Stimulated activated CD8-positive, alpha-beta memory T cell treated with anti-CD3 and anti-CD28 coated beads, Interleukin-2, amount 100 ng/mL, for 1 hour (primary cell): ENCODE measurements at places on chromosomes 3 and 15.

DNA sequence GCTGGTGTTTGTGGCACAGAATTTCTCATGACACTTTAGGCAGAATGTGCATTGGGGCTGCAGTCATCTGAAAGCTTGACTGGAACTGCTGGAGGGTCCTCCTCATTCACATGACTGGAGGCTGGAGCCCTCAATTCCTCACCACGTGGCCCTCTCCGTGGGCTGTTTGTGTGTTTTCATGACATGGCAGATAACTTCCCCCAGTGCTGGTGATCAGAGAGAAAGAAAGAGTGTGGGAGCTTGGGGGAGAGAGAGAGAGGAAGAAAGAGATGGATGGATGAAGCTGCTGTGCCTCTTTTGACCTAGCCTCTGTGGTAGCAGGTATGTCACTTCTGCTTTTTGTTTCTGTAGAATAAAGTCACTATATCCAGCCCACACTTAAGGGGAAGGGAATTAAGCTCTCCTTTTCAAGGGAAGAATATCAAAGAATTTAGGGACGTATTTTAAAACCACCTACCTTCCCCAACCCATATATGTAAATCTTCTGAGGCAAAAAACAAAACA, 169.6 kb upstream of the IL12A start:
- no peak for DNase-seq

GRCh38 chr15:78216276-78217104, 17.9 kb downstream of the ACSBG1 start:
- no peak for DNase-seq

GRCh38 chr3:138412821-138413551, 21.4 kb upstream of the ESYT3 start:
- no peak for DNase-seq

DNA sequence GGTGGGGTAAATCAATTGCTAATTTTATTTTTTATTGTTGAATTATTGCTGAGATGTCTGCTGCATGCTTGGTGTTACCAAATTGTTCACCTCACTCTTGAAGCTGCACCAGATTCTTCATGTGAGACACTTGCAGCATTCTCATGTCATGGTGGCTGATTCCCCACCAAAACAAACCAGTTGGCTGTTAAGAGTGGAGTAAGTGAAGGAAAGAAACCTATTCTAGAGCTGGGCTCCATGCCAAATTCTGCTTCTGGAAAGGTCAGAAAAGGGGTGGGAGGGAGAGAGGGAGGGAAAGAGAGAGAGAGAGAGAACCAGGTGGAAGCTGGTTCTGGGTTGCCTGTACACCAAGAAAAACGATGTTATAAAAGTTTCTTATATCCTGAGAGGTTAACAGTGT, 317.5 kb upstream of the THRB start:
- DNase-seq = no peak

DNA sequence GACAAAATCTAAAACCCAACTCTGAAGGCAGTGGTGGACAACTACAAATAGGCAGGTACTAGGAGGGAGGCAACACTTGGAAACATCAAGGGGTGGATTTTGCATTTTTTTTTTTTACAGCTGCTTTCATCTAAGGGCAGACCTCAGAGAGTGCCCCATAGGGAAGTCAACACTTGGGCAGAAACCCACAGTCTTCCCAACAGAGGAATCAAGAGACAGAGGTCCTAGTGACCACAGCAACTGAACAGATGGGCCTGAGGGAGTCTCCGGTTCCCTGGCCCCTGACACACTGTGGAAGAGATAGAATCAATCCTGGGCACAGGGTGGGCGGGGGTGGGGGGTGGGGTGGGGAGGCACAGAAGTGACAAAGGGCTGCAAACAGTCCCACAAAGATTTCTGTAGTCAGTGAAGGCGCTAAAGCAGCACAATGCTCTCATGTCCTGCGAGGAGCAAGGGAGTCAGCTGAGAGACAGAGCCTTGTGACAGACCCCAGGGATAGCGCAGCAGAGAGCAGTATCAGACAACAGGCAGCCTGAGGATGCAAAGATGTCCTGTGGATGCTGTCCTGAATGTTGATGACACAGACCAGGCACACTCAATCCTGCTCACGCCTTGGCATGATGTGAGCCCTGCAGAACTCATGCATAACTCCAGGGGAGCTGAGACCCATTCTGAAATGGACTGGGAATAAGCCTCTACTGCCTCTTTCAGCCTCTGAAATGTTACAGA, 6.9 kb upstream of the RFTN1 start:
- no peak for DNase-seq

DNA sequence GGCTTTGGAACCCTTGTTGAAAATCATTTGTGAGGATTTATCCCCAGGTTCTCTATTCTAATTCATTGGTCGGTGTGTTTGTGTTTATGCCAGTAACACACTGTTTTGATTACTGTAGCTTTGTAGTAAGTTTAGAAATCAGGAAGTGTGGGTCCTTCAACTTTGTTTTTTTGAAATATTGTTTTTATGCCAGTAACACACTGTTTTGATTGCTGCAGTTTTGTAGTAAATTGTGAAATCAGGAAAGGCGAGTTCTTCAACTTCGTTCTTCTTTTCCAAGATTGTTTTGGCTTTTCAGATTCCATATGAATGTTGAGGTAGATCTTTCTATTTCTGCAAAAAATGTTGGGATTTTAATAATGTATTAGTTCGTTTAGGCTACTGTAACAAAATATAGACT, 314.6 kb downstream of the RPLP1 start:
- no peak for DNase-seq

DNA sequence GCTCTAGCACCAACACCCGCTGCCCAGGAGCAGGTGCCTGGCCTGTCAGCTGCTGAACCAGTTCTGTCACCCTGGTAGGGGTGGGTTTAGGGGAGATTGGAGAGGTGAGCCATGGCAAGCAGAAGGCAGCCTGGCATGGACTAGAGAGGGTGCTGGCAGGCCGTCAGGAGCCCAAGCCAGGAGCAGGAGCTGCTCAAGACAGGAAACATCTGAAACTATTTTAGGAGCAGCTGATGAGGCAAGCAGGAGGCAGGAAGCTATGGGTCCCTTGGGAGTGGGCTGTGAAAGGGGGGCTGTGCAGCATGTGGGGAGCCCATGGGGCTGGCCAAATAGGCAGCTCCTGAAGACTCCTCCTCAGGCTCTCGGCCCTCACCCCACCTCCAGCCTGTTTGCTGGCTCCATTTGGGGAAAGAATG, 2.3 kb downstream of the INKA1 start:
- no peak for DNase-seq

DNA sequence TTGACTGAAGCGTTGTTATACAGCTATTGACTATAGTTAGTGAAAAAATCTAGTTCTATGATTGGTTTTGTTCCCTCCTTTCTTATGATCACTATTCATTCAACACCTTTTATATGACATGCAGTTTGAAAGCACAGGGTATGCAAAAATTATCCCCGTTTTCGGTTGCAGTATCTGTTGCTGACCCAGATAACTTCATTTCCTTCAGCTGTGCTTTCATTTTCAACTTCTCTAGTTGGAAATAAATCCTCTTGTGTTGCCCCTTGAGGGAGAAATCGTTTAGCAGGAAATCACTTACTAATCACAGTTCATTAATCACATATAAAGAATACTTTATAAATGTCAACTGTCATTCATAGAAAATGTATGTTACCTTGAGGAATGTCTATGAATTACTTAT, 55.1 kb downstream of the MBNL1 start:
- DNase-seq = no peak

DNA sequence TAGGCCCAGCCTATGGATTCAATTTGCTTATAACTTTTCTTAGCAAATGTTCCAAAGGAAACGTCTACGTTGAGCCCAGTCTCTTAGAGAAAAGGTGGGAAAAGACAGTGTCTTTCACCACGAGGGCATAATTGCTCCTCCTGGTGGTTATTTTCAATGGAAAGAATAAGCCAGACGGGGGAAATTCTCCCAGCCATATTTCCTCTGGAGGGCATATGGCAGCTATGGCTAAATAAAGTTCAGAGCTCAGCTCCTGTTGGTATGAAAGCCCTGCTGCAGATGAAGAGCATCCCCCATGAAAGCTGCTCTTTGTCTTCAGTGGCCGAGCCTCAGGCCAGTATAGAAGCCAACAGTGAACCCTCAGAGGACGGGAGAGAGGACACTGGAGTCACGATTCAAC, 297.9 kb downstream of the RYR3 start:
- DNase-seq = no peak

GRCh38 chr15:91627473-91628278, 225.8 kb upstream of the SLCO3A1 start:
- DNase-seq = no peak

DNA sequence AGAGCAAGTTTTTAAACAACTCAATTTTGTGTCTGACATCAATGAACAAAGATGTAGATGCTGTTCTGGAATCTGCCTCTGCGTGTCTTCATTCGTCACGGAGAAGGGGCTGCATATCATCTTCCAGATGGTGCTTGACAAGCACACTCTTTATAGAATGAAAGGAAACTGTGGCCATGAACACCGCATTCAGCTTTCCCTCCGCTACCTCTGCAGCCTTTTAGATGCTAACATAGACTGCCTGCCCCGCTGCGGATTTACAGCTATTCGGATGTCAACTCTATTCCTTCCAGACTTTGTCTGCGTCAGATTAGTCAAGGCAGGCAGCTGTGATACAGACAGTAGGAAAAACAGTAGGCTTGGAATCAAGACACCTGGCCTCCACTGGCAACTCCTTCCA, 232.9 kb downstream of the TJP1 start:
- no peak for DNase-seq

- DNase-seq = no peak
Observed at GRCh38 chr3:99967796-99968195, 146.5 kb downstream of the FILIP1L start.

- DNase-seq = no peak
Observed at GRCh38 chr3:72217570-72217969, 432.6 kb upstream of the PROK2 start.

DNA sequence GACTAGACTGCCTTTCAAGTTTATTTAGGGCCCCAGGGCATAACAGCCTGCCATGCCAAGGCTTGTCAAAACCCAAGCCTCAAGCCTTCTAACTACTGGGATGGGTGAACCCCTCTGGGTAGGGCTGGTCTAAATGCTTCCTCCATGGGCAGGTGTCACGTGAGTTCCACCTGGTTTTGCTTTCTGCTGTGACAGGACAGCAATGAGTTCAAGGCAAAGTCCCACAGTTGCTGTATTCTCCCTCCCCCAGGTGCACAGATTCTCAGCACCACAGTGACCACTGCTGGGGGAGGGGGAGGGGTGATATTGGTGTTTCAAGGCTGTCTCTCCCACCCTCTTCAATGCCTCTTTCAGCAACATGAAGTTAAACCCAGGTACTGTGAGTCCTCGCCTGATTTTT, 46.9 kb upstream of the UBE2Q2 start:
- DNase-seq = no peak
